Stimulated activated CD8-positive, alpha-beta memory T cell treated with anti-CD3 and anti-CD28 coated beads, Interleukin-4, amount 100 ng/mL, for 1 hour (primary cell): ENCODE measurements at places on chromosomes 6 and 20.

- no peak for DNase-seq
Observed at GRCh38 chr20:21134883-21135493, 9.1 kb downstream of the KIZ start.

- no peak for DNase-seq
Observed at GRCh38 chr20:24046888-24047287, 58.3 kb upstream of the GGTLC1 start.

DNA sequence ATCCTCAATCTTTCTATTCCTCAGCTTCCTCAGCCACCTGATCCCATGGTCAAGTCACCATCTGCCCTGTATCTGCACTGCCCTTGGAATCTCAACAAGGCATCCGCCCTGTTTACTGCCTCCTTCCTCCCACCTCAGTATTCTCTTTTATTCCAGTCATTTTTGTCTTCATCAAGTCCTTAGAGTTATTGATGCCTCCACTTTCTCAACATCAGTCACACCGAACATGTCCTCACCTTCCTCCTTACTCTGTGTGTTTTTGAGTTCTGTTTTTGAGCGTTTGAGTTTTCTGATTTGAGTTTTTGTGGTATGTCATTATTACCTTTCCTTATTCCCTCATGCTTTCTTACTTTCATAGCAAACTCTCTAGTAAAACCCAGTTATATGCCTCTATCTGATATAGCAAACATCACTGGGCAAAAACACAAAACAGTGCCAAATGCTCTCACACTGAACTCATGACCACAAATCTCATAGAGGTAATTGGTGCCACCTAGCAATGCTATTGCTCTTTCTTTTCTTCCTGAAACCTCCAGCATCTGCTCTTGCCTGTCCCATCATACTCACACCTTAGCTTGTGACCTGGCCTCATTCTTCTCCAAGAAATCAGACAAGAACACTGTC, 11.8 kb upstream of the GNRH2 start:
- DNase-seq = no peak

GRCh38 chr6:33812669-33813068, 8.9 kb upstream of the MLN start:
- no peak for DNase-seq

GRCh38 chr6:34047913-34048867, 97.7 kb downstream of the GRM4 start:
- DNase-seq = no peak

DNA sequence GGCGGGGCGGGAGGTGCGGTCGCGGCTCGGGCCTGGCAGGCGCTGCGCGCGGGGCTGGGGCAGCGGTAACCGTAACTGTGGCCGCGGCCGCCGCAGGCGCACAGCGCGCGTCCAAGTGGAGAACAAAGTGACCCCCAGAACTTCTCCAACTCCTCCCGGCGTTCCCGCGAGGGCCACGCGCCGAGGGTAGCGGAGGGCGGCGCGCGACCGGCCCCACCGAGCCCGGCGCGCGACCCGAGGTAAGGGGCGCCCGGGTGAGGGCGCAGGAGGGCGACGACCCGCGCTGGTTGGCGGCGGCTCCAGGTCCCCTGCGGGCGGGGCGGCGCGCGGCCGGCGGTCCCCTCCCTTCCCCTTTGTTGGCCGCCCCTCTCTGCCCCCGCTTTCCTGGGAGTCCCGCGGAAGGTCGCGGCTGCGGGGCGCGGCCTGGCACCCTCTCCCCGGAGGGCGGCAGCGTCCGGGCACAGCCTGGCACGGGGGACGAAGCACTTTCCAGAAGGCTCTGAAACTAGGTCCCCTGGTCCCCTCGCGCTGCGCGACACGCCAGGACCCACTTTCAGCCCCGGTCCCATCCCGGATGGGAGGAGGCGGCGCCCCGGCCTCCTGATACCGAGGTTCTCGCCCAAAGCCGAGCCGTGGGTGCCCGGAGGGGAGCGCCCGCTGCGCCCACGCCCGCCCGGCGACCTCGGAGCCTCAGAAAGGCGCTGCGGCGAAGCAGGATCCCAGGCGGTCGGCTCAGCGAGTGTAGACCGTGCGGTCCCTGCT, at the start of gene TIAM2:
Gene TIAM2, plus strand, starts transcription at position 62 of the 762 bp plus-strand sequence. CDS start 133,909 bp downstream, outside the sequence.
- no peak for DNase-seq

GRCh38 chr6:89360415-89360999, 8.0 kb upstream of the UBE2J1 start:
- no peak for DNase-seq

- no peak for DNase-seq
Observed at GRCh38 chr6:30158475-30159040, 2.5 kb downstream of the TRIM10 start.

DNA sequence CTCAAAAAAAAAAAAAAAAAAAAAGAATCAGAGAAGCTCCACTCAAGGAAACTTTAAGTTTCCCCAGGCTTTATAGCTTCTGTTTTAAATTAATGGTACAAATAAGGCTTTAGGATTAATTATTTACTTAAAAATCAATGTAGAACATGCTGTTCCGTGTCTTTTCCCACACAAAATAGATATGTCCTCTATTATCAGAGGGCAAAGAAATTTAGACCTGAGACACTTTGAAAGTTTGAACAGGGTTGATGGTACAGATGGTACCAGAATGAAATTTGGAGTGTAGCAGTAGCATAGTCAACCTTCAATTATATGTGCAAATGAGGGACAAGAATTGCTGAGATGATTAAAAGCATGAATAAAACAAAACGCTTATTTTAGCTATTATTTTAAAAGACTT, 32.2 kb upstream of the REV3L start:
- DNase-seq = no peak
